Activated CD4-positive, alpha-beta T cell treated with anti-CD3 and anti-CD28 coated beads, Interleukin-2, amount 50 U/mL, for 24 hours (primary cell): ENCODE measurements at places on chromosomes 13 and 19.

- no peak for DNase-seq
Observed at GRCh38 chr19:5479958-5480357, 24.7 kb downstream of the ZNRF4 start.

DNA sequence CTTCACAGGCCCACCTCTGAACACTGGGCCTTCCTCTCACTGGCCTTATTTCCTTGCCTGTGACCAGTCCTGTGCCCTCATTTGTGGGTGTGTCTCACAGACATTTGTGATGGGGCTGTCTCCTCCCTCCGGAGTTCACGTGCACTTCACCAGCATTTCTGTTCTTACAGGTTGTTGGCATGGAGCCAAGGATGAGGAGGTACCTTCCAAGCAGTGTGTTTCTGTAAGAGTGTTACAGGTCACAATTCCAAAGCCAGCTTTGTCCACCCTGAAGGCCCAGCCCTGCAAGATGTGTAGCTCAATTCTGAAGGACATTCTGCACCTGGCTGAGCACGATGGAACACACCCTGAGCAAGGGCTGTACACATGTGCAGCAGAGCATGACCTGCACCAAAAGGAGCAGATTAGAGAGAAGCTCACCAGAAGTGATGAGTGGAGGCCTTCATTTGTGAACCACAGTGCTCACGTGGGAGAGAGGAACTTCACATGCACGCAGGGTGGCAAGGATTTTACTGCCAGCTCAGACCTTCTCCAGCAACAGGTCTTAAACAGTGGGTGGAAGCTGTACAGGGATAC is 8.1 kb downstream of the ZNF749 start:
- DNase-seq: no peak

GRCh38 chr19:10102787-10103236 is 334 bp upstream of the ANGPTL6 start:
- no peak for DNase-seq

DNA sequence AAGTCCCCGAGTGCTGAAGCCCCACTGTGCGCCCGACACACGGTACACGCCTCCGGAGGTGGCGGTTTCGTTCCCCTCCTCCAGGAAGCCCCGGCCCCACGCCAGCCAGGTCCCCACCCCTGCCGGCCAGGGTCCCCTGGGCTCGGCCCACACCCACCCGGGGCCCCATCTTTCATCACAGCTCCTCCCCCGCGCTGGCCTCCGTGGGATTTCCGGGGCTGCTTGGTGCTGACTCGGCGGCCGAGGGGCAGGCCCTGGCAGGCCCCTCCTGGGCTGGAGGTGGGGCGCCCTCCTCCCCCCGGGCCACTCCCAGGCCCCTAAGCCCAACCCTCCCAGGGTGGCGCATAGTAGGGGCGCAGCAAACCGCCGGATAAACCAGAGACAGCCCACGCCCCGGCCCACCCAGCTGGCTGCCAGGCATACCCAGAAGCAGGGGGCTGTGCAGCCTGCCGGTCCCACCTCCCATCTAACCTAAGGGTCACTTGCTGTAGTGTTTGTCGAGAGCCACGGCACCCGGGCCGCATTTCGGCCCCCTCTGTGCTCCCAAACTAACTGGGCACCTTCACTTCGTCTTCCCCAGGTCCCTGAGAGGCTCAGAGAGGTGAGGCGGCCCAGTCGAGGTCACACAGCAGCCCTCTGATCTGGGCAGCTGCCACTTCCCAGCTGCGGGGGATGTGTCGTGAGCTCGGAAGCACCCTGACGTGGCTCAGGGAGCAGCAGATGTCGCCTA is 6.6 kb downstream of the ZBTB7A start:
- DNase-seq: no peak

DNA sequence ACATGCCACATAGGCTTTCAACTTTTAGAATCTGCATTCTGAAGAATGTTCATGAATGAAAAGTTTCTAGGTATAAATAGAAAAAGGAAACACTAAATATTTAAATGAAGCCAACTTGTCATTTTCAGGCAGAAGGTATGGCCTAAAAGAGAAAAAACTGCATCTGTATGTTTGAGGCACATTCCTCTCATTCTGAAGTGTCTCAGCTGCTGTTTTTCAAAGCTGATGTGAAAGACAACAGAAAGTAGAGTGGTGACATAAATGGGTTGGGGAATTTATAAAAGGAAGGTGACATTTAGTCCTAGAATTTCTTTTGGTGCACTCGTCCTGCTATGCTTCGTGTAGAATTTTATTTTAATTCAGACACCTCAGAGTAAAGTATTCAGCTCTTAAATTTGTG is 539.6 kb upstream of the SLITRK5 start:
- no peak for DNase-seq

DNA sequence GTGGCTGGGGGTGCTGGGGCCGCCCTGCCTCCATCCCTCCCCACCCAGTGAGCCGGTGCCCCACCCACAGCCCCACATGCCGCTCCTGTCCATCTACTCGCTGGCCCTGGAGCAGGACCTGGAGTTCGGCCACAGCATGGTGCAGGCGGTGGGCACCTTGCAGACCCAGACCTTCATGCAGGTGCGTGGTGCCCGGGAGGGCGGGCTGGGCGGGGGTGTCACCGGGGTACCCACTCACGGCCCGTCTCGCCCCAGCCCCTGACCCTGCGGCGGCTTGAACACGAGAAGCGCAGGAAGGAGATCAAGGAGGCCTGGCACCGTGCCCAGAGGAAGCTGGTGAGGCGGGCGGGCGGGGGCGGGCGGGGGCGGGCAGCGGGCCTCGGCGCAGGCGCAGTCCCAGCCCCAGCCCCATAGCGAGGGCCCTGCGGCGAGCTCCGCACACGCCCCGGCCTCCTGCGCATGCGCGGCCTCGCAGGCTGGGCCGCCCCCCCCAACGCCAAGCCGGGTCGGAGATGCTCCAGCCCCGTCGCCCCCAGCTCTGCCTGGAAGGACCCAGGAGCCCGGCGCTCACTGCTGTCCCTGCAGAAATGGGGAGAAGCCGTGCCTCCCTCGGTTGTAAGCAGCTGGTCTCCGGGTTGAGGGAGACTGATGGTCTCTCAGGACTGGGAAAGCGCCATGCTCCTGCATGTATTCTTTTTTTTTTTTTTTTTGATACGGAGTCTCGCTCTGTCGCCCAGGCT is 7.7 kb downstream of the ARHGAP45 start:
- DNase-seq: peak; percentile 79
